ENCODE measurements at places on chromosomes 12 and 14. TPM values are rescaled to one million over a fixed set of nuclear protein-coding genes. Genes with fewer than 3 reads are reported as not detected.

The TARBP2 gene
- total RNA-seq, result 34.1 TPM

The DPY19L2 gene
- 0.30 TPM for total RNA-seq

The PRIMA1 gene
- total RNA-seq, result not detected

The SERPINA3 gene
- total RNA-seq, result 4.6 TPM

The SLC7A7 gene
- 10.1 TPM for total RNA-seq

The FGF6 gene
- total RNA-seq, result not detected

The BLOC1S1 gene
- total RNA-seq, result 82.0 TPM

The TAS2R19 gene
- total RNA-seq, result 11.1 TPM

The AICDA gene
- total RNA-seq, result not detected

The DTX1 gene
- not detected for total RNA-seq

The PDZRN4 gene
- under 0.01 TPM for total RNA-seq

The NELL2 gene
- total RNA-seq, result not detected

The CHD8 gene
- total RNA-seq, result 72.8 TPM

The TPPP2 gene
- not detected for total RNA-seq

The ANKRD33 gene
- not detected for total RNA-seq

The OTUB2 gene
- 2.6 TPM for total RNA-seq

The HHIPL1 gene
- 7.7 TPM for total RNA-seq

The CDKN3 gene
- 4.8 TPM for total RNA-seq

The CMKLR1 gene
- total RNA-seq, result 0.28 TPM

The BCL2L14 gene
- not detected for total RNA-seq

The GLT8D2 gene
- 29.2 TPM for total RNA-seq

The FOXN4 gene
- total RNA-seq, result not detected

The PPFIBP1 gene
- 108 TPM for total RNA-seq

The DIO2 gene
- total RNA-seq, result 0.09 TPM

The KRT2 gene
- total RNA-seq, result not detected

The ANO4 gene
- total RNA-seq, result 2.0 TPM

The TAS2R13 gene
- 1.2 TPM for total RNA-seq

The PMEL gene
- total RNA-seq, result not detected

The NPFF gene
- not detected for total RNA-seq

The C1QL4 gene
- not detected for total RNA-seq

The SPRING1 gene
- 28.8 TPM for total RNA-seq
